ENCODE measurements at places on chromosomes 16 and 17.

- no peak for DNase-seq
These were observed 188.5 kb downstream of the MSI2 start for GRCh38 chr17:57444682-57445450.

DNA sequence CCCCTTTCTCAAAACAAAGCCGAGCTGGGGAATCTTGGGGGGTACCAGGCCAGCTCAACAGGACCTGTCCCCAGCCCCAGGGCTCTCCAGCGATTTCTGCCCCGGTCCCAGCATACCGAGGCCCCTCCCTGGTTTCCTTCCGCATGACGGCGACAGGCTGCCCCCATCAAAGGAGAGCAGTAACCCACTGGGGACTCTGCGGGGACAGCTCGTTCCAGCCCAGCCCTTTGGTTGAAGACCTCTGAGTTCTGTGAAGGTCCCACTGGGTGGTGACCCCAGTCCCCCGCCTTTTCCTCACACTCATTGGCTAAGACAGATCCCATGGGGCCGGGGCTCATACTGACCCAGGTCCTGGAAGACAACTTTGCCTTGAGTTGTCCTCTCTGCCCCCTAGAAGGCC, 4.1 kb downstream of the SMTNL2 start:
- DNase-seq: no peak

GRCh38 chr17:56602292-56603130, 9.0 kb downstream of the NOG start:
- DNase-seq: no peak

DNA sequence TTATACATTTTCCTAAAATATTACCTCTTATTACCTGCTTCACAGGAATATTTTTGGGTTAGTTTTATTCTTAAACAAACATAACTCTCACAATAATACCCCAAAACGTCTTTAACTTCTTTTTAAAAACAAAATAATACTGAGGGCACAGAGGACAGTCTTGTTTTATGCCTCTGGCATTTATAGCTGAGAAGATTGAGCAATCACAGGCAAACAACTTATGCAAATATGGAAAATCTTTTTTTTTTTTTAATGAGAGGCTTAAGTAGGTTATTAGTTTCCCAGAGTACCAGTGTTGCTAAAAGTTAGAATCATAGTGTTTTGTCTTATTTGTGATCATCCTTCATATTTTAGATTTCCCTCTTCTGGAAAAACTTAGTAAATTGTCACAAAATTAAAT, 195.0 kb downstream of the FTO start:
- no peak for DNase-seq

DNA sequence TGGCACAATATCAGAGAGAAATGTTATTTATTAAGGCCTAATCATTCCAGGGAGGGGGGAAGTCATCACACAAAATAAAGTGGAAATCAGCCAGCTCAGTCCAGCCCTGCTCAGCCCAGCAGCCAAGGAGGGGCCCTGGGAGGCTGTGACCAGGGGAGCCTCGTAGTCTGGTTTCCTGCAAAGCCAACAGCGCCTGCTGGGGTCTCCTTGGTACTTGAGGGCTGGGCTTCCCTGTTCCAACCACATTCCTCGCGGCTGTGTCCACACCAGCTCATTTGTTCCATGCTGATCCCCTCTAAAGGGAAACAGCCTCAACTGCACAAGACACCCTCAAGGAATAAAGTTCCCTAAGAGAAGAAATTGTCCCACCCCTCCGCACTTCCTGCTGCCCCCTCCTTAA, 154.0 kb downstream of the TMEM132E start:
- DNase-seq: no peak

- DNase-seq: no peak
These were observed 161.5 kb downstream of the PHKB start for GRCh38 chr16:47622451-47623176.

DNA sequence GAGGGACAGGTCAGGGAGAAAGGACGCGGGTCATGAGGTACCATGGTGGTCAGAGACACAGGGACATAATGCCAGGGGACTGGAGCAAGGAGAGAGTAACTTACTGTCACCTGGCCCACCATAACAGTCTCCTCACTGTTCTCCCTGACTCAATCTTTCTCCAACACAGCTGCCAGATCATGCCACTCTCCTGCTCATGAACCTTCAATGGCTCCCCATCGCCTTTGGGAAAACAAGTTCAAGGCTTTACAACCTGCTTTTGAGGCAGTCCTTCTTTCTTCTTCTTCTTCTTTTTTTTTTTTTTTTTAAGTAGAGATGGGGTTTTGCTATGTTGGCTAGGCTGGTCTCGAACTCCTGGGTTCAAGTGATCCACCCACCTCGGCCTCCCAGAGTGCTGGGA, 22.9 kb downstream of the CNGB1 start:
- DNase-seq: no peak

GRCh38 chr17:2093349-2093748, 38.4 kb downstream of the HIC1 start:
- no peak for DNase-seq

DNA sequence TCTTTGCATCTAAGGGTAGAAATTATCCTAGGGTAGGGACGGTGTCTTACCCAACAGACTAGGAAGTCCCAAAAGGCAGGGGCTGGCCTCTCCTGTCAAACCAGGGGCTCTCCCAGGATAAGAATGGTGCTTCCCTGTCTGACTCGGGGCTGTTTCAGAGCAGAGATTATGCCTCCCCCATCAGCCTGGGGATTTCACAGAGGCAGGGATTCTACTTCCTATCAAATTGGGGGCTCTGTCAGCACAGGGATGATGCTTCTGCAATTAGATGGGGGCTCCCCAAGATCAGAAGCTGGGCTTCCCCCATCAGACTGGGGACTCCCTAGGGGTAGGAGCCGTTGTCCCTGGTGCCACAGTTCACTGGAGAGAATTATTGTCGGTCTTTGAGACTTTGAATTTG, 2.3 kb downstream of the NXPH3 start:
- DNase-seq: no peak

DNA sequence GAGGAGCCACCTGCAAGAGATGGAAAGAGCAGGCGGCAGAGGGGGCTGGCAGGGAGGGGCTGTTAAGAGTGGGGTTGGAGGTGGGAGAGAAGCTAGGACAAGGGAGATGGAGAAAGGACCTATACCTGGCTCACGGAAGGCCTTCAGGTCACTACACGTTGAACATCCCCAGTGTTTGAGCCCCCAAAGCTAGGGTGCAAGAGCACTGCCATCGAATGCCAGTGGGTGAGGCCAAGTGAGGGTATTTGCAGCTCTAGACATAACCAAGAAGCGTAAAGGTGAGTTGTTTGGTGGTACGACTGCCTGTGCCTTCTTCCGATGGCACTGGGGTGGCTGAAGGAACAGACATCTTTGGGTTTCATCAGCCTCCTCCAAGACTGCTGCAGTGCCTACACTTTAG, 17.0 kb upstream of the HERPUD1 start:
- no peak for DNase-seq
